Stimulated activated CD4-positive, alpha-beta T cell treated with anti-CD3 and anti-CD28 coated beads, Interleukin-1b, Interleukin-23, amount 100 ng/mL, for 1 hour (primary cell): ENCODE measurements at places on chromosomes 6 and 20.

- no peak for DNase-seq
Measured at GRCh38 chr6:118830691-118831090, 63.3 kb upstream of the ASF1A start.

GRCh38 chr20:44526129-44526528 is 4.3 kb upstream of the SERINC3 start:
- no peak for DNase-seq

DNA sequence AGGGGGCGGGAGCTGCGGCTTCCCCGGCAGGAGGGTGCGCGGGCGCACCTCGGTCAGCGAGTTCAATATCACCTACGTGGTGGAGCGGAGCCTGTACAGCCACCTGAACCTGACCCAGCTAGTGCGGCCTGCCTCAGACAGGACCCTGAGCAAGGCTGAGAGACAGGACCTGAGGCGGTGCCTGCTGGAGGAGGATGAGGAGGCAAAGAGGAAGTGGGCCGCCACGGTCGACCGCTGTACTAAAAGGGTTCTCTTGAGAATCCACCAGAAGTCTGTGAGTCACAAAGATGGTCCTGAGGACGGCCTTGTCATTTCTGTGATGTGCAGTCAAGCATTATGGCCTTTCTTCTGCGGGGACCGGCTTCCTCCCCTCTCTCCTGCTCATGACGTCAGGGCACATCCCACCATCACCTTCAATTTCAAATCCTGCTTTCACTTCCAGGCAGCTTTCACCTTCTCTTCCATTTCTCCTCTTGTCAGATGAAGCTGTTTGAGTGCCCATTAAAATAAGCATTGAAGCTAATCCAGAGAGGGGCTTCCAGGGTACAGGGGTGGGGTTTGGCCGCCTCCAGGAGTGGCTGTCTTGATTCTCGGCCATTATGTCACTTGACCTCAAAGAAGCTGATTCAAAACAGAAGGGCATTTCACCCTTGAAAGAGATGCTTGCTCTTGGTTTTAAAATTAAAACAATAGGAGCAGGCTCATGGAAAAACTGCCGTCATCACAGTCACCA is 177.6 kb downstream of the SASH1 start:
- DNase-seq: no peak

DNA sequence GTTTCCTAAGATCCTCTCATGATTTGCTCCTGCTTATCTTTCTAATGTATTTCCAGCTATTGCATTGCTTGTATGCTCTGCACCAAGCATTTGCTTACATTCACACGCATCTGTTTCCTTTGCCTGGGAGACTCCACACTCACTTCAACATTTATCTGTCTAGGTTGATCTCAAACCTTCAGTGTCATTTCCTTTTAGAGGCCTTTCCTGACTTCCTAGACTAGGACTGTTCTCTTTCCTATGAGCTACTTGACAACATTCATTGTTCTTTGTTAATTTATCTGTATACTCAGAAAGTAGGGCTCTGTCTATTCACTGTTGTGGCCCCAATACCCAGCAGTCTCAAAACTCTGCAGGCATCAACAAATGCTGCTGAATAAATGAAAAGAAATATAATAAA is 84.4 kb downstream of the WASF1 start:
- DNase-seq: no peak

DNA sequence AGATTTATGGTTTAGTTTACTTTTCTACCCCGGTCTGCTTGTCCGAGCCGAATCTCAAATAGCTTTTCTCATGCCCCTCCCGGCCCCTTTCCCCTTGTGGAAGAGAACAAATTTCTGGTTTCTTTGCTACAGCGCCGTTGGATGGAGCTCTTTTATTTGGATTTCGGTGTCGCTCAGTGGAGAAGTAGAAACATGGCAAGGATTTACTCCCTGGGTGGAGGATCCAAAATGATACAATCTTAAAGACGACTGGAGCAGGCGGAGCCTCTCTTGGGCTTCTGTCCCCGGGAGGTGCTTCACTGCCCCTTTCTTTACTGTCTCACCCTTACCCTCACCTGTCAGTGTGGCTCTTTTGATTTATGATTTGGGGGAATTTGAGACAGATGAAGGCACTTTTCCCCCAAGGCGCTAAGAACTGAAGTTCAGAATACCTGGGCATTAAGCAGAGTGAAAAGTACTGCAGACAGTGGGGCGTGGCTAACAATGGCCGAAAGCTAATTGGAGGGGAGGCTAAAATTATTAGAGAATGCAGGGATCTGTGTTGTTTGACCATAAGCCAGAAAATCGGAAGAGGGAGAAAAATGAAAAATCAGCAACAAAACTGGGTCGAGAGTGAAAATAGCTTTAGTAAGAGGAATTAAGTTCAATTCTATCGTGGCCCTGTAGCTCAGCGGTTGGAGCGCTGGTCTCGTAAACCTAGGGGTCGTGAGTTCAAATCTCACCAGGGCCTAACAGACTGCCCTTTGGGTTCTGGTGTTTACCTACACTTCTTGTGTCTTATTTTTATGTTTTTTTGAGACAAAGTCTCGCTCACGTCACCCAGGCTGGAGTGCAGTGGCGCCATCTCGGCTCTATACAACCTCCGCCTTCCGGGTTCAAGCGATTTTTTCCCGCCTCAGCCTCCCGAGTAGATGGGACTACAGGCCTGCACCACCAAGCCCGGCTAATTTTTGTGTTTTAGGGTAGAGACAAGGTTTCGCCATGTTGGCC is 145.1 kb upstream of the ZNF184 start:
- no peak for DNase-seq

- no peak for DNase-seq
Measured at GRCh38 chr6:53043581-53043980, 21.6 kb upstream of the FBXO9 start.

GRCh38 chr6:27565839-27566779 is 93.2 kb upstream of the ZNF184 start:
- no peak for DNase-seq

GRCh38 chr6:47059216-47059885 is 17.2 kb upstream of the ADGRF1 start:
- DNase-seq: no peak
